ENCODE measurements at places on chromosomes 5 and 9. TPM values are rescaled to one million over a fixed set of nuclear protein-coding genes. Genes with fewer than 3 reads are reported as not detected.

DNA sequence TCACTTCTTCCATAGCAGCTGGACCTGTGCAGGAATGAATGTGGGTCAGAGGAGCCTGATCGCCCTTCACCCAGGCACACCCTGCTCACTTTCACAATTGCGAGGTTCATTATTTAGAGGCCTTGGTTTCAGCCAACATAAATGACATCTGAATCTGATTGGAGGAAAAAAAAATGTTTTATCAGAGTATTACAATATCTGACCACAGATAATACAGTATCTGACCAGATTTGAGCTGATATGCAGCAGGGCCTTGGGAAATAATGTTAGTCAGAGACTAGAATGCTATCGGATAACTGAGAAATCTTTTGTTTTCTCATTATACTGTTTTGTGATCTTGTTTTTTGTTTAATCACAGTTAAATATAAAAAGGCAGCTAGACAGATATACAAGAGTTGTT is 7.7 kb downstream of the ICE1 start:
- H3K27me3 ChIP-seq = no peaks in the 10 kb centered on the region
- no peak overlapping the region for H3K4me3 ChIP-seq
- peak overlapping the region; percentile 60 for H3K27ac ChIP-seq
- no peak for DNase-seq
- H3K4me1 ChIP-seq = peaks cover 57% of the 10 kb centered on the region

- no peak overlapping the region for H3K27ac ChIP-seq
- H3K27me3 ChIP-seq = no peaks in the 10 kb centered on the region
- H3K4me3 ChIP-seq = no peak overlapping the region
- H3K36me3 ChIP-seq = no peaks in the 10 kb centered on the region
- H3K4me1 ChIP-seq = peaks cover 9% of the 10 kb centered on the region
Observed at GRCh38 chr9:90868555-90868954, 66.9 kb downstream of the SYK start.

- no peak overlapping the region for H3K4me3 ChIP-seq
- no peaks in the 10 kb centered on the region for H3K36me3 ChIP-seq
- DNase-seq = no peak
- no peaks in the 10 kb centered on the region for H3K27me3 ChIP-seq
- H3K4me1 ChIP-seq = no peaks in the 10 kb centered on the region
Observed at GRCh38 chr5:50325237-50325832, 115.8 kb downstream of the EMB start.

- no peaks in the 10 kb centered on the region for H3K4me1 ChIP-seq
- no peak for DNase-seq
- no peaks in the 10 kb centered on the region for H3K36me3 ChIP-seq
- H3K4me3 ChIP-seq = no peak overlapping the region
- H3K27me3 ChIP-seq = no peaks in the 10 kb centered on the region
- H3K27ac ChIP-seq = no peak overlapping the region
Observed at GRCh38 chr5:82802954-82803353, 274.2 kb downstream of the TMEM167A start.

DNA sequence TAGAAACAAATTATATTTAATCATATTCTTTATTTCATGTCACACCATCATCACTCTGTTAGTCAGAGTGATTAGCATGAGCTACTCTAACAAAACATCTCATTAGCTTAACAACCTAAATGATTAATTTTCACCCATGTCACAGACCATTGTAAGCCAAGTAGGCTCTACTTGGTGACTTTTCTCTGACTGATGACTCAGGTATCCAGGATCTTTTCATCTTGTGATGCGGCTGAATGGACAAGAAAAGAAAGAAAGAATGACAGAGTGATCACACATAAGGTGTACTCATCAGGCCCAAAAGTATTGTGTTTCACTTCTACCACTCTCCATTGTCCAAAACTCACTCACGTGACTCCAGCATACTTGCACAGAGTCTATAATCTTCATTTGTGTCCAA is 299.3 kb downstream of the ANXA1 start:
- no peak overlapping the region for H3K27ac ChIP-seq
- no peaks in the 10 kb centered on the region for H3K27me3 ChIP-seq
- no peak overlapping the region for H3K4me3 ChIP-seq
- no peaks in the 10 kb centered on the region for H3K36me3 ChIP-seq
- no peaks in the 10 kb centered on the region for H3K4me1 ChIP-seq

DNA sequence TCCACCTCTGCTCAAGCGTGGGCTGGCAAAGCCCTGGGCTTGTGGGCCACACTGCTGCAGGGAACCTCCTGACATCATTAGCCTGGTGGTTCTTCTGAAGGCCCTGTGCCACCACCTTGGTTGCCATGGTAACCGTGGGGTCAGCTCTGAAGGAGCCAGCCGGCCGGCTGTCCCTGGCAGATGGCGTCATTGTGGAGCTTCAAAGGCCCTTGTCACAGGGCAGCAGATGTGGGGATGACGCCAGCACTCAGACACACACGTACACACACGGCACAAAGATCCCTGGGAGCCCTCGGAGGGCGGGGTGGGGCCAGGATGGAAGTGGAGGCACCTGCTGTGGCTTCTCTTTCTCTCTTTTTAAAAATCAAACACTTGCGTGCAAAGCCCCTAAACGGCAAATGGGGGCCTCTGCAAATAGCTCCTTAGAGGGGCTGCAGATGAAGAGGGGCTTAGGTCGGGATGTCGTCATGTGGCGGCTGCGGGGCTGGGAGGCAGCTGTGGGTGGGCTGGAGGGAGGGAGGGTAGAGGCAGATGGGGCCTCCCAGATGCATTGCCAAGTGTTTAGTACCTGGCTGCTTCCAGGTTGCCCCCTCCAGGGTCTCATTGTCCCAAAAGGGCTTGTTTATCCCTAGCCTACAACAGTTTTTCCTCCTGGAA is 19.5 kb upstream of the RPL26L1 start:
- H3K27ac ChIP-seq = no peak overlapping the region
- no peak overlapping the region for H3K4me3 ChIP-seq
- H3K27me3 ChIP-seq = no peaks in the 10 kb centered on the region
- H3K4me1 ChIP-seq = no peaks in the 10 kb centered on the region
- peak; percentile 35 for DNase-seq

- H3K36me3 ChIP-seq = no peaks in the 10 kb centered on the region
- no peak for DNase-seq
- H3K27me3 ChIP-seq = no peaks in the 10 kb centered on the region
- no peaks in the 10 kb centered on the region for H3K4me1 ChIP-seq
- no peak overlapping the region for H3K27ac ChIP-seq
Observed at GRCh38 chr5:34624691-34625090, 31.4 kb upstream of the RAI14 start.

- no peak overlapping the region for H3K27ac ChIP-seq
- DNase-seq = no peak
- no peak overlapping the region for H3K4me3 ChIP-seq
- peaks cover 3% of the 10 kb centered on the region for H3K27me3 ChIP-seq
- no peaks in the 10 kb centered on the region for H3K4me1 ChIP-seq
Observed at GRCh38 chr9:68717552-68718443, 12.8 kb downstream of the PIP5K1B start.

SMIM3 gene
- 9.6 TPM for polyA plus RNA-seq

C5orf52 gene
- not detected for polyA plus RNA-seq

CCL27 gene
- polyA plus RNA-seq = 0.21 TPM

STKLD1 gene
- 0.07 TPM for polyA plus RNA-seq

Data from psoas muscle (tissue), 8 donors.